ENCODE measurements at places on chromosomes 12 and 14.

DNA sequence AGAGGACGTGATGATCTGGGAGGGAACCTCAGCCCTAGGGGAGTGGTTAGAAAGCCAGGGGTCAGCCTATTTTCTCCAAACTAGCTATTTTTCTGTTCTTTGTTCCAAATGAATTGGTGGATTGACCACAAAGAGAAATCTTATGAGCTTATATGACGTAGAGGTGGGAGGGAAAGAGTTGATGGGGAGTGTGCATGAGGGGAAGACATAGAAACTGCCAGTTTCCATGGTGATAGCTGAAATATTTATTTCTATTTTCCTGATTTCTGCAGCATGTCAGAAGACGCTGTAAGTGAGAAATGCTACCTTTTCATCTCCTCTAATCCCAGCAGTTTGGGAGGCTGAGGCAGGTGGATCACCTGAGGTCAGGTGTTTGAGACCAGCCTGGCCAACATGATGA is 51.4 kb upstream of the CISTR start:
- no peak overlapping the region for H3K27ac ChIP-seq
- peaks cover 49% of the 10 kb centered on the region for H3K27me3 ChIP-seq
- H3K4me3 ChIP-seq: no peak overlapping the region
- H3K4me1 ChIP-seq: no peaks in the 10 kb centered on the region

DNA sequence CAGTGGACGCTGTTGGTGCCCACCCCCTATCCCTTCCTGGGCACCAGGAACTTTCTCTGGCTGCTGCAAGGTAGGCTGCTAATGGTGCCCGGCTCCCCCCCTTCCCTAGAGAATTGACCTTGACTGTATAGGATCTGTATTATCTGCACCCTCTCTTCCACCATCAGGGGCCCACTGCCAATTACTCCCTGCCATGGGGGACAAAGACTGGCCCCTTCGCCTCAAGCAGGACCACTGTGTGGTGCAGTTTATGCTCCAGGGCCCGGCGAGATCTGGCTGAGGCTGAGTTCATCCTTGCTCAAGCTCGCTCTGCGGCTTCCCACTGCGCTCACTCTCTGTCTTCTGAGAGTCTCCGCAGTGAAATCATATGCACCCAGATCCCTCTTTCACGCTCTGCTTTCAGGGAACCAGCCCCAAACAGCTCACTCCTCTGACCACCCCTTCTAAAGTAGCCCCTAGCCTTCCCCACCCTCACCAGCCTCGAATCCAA is 95.2 kb downstream of the LGMN start:
- peak overlapping the region; percentile 99 for H3K27ac ChIP-seq
- H3K4me1 ChIP-seq: peaks cover 89% of the 10 kb centered on the region
- H3K27me3 ChIP-seq: no peaks in the 10 kb centered on the region
- DNase-seq: peak; percentile 56
- peak overlapping the region; percentile 99 for H3K4me3 ChIP-seq

- DNase-seq: no peak
- H3K4me1 ChIP-seq: peaks cover 40% of the 10 kb centered on the region
- H3K36me3 ChIP-seq: peaks cover 28% of the 10 kb centered on the region
- no peaks in the 10 kb centered on the region for H3K27me3 ChIP-seq
- no peak overlapping the region for H3K27ac ChIP-seq
Observed at GRCh38 chr12:108642899-108643654, 9.4 kb upstream of the SELPLG start.

GRCh38 chr12:69161829-69162228 is 77.5 kb upstream of the CPSF6 start:
- DNase-seq: peak; percentile 60
- no peaks in the 10 kb centered on the region for H3K27me3 ChIP-seq
- no peak overlapping the region for H3K27ac ChIP-seq
- H3K4me1 ChIP-seq: peaks cover 21% of the 10 kb centered on the region
- no peak overlapping the region for H3K4me3 ChIP-seq
- no peaks in the 10 kb centered on the region for H3K36me3 ChIP-seq

DNA sequence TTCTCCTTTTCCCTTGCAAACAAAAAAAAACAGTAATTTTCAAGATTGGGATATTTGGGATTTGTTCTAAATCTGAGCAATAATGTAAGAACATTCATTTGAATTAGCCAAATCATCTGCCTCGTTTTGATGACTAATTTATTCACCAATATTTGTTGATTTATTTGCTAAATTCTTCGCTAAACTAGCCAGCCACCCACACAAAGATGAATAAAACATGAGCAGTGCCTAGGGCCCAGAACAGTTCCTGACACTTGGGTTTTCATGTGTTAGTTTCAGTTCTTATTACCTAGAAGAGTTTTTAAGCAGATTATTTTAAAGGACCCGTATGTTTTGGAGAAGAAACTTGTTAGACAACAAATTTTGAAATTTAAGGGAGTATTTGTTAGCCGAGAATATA is 1.4 kb downstream of the ETNK1 start:
- peaks cover 36% of the 10 kb centered on the region for H3K4me1 ChIP-seq
- peak overlapping the region; percentile 87 for H3K27ac ChIP-seq
- peak; percentile 31 for DNase-seq
- peaks cover 14% of the 10 kb centered on the region for H3K36me3 ChIP-seq

Measured in activated CD8-positive, alpha-beta T cell treated with anti-CD3 and anti-CD28 coated beads, Interleukin-2, amount 10 ng/mL, durations not matched to agents 7 days and 5 days (primary cell).